CD4-positive, alpha-beta T cell treated with Interferon gamma for 1 hour (primary cell): ENCODE measurements at places on chromosomes 7 and 10.

DNA sequence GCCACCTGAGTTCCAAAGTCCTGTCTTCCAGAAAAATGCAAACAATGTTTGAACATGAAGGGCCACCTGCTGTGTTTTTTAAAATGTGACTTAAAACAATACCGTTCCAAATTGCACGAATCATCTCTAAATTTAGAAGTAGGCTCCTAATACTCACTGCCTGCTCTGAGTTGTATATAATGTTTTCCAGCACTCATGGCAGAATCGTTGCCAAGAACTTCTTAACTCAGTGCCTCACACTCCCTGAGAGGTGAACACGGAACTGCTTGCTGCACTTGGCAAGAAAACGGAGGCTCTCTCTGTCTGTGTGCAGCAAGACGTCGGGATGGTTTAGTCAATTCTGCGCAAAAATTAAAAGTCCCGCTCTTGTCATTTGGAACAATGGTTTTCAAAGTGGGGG, 757.3 kb upstream of the AUTS2 start:
- no peak for DNase-seq

DNA sequence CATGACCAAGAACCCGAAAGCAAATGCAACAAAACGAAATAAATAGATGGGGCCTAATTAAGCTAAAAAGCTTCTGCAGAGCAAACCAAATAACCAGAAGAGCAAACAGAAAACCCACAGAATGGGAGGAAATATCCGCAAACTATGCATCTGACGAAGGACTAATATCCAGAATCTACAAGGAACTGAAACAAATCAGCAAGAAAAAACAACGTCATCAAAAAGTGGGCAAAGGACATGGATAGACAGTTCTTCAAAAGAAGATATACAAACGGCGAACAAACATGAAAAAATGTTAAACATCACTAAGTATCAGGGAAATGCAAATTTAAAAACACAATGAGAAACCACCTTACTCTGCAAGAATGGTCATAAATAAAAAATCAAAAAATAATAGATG, 35.3 kb upstream of the CACUL1 start:
- DNase-seq: no peak

- DNase-seq: no peak
These were observed 25.2 kb upstream of the MKLN1 start for GRCh38 chr7:131302446-131302845.

DNA sequence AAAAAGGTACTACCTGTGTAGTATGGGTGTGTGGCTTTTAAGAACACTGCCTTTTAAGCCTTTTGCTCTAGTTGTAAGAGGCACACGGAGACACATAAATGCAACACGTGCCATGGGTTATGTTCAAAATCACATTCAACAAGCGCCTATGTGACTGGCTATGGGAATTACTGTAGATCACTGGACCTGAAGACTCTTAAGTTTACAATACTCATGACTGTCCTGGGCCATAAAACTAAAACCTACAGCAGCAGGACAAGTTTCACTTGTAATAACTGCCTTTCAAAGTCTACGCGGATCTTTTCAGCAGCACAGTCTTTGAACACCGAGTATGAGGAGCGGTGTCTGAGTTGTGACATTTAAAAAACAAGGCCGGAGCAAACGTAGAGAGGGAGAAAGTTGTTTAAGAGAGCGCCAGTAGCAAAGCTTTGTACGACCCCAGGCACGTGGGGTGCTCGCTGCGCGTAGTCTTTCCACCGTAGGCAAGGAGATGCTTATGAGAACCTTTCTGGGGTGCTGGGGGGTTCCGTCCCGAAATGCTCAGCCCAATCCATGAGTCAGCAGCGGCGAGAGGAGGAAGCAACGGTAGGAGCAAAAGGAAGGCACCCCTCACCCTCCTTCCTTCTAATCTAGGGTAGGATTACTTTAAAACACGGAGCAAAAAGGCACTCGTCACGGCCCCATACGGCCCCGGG, 662 bp downstream of the DNAJC2 start:
- DNase-seq: peak; percentile 28

- no peak for DNase-seq
These were observed 95.5 kb downstream of the GATA3 start for GRCh38 chr10:8149991-8150390.

DNA sequence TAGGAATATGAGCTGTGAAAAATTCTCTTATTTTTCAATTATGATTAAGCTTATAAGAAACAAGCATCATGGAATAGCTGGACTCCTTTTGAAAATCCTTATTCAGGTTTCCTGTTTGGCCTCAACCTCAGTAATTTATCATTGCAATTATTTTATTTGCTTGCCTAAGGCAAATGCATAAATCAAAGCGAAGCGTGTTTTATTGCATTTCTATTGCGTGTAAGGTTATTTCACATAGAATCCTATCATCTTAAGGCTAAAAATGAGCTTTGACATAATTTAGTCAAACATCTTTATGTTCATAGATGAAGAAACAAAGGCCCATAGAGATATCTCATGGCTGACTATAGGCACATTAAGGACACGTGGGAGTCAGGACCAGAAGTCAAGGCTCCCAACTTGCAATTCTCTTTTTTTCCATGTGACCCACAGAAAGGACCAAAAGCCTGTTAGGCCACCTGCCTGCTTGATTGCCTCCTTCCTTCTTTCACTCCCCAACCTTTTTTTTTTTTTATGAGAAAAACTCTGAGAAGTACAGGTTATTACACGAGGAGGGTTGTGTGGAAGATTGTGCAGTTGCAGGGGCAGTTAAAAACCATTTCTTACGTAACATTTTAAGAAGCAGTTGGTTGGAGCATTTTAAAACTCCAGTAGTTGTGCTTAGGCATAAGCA, 261.0 kb downstream of the HDAC9 start:
- DNase-seq: no peak

GRCh38 chr7:12637819-12638592, 49.4 kb upstream of the ARL4A start:
- no peak for DNase-seq

DNA sequence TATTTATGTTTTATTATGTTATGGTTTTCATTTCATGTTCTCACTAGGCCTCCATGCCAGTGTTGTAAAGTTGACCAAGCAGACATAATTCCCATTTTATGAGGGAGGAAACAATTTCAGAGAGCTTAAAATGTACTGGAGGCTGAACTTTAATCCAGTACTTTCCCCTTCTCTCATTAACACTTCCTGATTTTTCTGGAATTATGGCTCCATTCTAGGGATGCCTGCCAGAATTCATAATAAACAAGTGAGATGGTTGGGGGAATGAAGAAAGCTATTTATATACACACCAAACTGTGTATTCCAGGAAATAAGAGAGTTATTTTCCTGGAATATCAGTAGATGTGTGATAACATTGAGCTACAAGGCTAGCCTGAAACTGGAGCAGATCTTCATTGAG, 6.9 kb downstream of the TMEM236 start:
- no peak for DNase-seq

GRCh38 chr10:11036424-11037011, 18.8 kb downstream of the CELF2 start:
- DNase-seq: no peak

- DNase-seq: no peak
These were observed 157.7 kb downstream of the MTERF1 start for GRCh38 chr7:91722831-91723230.

DNA sequence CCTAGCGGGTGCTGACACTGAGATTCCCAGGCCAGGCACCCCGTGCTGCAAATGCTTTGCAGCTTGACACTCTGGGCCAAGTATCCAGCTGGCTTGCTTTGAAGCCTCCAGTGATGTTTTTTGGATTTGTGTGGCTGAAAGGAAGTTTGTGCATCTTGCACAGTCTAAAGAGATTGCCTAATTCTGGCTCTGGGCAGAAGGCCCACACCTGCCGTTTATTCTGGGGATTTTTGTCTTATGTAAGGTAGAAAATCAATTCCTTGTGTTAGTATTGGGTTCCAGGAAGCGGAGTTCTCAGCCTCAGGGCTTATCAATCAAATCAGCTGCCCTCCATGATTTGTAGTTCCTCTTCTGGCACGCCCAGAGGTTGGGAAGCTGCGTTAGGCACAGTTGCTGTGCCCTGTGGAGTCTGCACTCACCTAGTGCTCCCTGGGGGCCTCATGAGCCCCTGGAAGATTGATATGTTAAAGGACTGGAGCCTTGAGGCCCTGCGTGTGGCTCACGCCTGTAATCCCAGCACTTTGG, 8.4 kb upstream of the PURB start:
- no peak for DNase-seq

GRCh38 chr7:3008386-3008785, 35.3 kb downstream of the CARD11 start:
- no peak for DNase-seq

DNA sequence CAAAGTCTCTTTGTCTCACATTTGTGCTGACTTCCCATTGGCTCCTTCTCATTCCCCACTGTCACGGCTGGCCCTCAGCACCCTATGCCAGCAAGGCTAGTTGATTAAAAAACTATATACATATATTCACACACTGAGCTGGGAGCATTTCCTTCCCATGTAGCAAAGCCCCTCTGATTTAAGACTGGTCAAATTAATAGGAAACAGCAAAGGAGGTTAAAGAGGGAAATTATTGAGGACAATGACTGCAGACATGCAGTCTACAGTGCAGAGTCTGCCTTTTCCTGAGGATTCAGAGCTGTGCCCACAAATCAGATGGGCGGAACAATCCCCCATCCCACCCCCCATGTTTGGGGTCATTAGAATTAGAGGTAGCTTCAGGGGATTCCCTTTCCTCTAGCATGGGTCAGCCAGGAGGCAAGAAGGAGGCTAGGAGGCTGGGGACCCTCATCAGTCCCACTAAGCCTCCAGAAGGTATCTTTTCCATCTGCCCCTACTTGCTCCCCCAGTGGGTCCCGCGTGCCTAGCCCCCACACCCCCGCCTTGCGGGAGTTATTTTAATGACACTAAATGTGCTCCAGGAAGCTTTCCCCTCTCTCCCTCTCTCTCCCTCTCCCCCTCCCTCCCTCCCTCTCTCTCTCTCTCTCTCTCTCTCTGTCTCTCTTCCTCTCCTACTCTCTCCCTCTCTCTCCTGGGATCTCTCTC, 9.8 kb upstream of the DLX6 start:
- DNase-seq: no peak

DNA sequence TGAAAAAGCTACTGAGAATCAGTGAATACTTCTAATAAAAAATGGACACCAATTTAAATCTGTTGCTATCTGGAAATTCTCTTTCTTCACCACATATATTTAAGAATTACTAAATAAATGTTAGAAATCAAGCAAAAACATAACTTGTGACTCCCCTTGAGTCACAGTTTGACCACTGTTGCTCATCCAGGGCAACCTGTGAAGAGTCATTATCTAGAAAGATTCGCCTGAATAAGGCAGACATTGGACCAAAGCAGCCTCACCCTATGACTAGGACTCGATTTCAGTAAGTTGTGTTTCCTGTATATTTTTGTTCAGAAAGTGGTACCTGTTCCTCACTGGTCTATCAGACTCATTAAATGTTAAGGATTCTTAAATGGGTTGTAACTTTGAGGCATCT, 572.4 kb downstream of the ATRNL1 start:
- no peak for DNase-seq

DNA sequence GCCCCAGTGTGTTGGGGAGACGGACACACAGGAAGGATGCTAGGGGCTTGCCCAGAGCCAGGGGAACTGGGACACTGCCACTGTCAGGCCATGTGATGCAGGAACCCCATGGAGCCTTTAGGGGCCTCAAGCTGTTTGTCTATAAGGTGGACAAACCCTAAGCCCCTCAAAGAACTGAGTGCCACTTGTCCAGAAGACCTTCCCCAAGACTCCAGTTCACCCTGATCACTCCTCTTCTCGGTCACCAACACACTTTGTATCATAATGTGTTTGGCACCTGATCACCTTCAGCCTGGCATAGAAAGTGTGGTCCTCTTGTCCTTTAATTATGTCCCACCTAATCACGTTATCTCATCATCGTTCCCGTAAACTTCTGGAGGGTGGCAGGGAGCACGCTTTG, 700 bp downstream of the H2BK1 start:
- DNase-seq: no peak

DNA sequence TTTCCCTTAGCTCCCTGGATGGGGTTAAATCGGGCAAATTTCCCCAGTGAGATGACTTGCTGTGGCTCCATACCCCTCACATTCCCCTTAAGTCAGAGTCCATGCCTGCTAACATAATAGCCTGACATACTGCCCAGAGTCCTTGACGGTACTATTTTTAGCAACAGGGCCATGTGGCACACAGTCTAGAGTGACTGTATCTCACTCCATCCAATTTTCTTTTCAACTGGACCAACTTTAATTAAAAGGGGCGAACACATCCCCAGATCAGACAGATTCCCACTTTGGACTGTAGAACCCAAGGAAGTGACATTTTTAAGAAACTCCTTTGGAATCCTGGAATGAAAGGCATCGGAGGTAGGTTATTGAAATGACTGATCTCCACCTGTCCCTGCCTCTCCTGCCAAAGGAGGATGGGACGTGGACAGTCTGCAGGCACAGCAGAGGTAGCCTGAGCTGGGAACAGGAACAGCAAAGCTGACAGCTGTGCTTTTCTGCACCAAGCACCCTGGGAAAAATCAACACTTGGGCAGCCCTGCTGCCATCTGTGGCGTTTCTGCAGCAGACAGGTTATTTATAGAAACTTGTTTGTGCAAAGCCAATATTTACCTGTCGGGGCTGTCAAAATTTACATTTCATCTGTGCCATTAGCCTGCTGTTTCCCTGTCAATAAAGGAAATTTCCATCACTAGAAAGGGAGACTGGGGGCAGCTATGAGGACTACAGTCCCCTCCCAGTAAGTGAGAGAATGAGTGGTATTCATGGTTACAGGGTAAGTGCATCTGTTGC, 221.5 kb upstream of the AOAH start:
- DNase-seq: no peak

GRCh38 chr10:130471486-130471885, 335.3 kb downstream of the GLRX3 start:
- DNase-seq: no peak

DNA sequence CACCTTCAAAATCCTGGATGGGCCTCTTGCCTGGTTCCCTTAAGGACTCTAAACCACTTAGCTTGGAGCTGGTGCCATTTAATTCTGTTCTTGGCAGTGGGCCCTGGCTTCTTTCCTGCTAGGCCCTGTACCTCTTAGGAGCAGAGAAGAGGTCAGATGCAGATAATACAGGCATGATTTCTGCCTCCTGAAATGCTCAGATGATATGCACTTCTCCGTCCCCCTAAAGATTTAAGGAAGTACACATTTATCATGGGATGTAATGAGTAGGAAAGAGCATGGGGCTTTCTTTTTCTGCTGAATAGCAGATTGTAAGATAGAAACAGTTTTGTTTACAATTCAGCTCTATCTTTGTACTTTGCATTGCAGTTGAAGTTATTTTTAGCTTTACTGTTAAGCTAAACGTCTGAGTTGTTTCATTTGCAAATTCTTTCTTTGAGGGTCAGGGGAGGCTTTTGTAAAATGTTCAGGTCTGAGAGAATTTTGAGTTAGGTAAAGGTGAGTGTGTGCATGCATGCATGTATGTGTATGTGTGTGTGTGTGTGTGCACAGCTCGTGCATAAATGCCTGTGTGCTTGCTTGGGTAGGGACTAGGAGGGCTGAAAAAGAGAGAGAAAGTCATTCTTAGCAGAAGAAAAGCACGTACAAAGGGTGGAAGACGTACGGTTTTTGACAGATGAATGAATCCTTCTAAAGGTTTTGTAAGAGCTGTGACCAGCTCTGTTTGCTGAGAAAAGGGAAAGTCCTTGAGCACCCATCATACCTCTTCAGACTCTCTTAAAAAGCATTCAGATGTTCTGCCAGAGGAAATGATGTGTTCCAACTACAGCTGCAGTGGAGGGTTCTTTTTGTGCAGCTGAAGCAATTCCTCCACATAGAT, 364.2 kb downstream of the AUTS2 start:
- DNase-seq: no peak

GRCh38 chr7:69773535-69774225, 175.4 kb downstream of the AUTS2 start:
- no peak for DNase-seq
